ENCODE measurements at places on chromosomes 6 and 20. TPM values are rescaled to one million over a fixed set of nuclear protein-coding genes. Genes with fewer than 3 reads are reported as not detected.

Gene TGM3
- 0.10 TPM for total RNA-seq

Gene SLC17A9
- 20.1 TPM for total RNA-seq

Gene SHLD1
- total RNA-seq: 2.7 TPM

Gene MOXD1
- not detected for total RNA-seq

Gene PLTP
- 116 TPM for total RNA-seq

Gene TMC2
- not detected for total RNA-seq

Gene KCNG1
- total RNA-seq: 77.5 TPM

Gene PLCB4
- total RNA-seq: 15.2 TPM

Gene NT5E
- total RNA-seq: 62.1 TPM
